ENCODE measurements at places on chromosomes 3 and 15. TPM values are rescaled to one million over a fixed set of nuclear protein-coding genes. Genes with fewer than 3 reads are reported as not detected.

ALDH1L1 gene
- not detected for total RNA-seq

ESYT3 gene
- 0.41 TPM for total RNA-seq

IL17RB gene
- total RNA-seq = 2.3 TPM

RASL12 gene
- total RNA-seq = not detected

FBXO22 gene
- total RNA-seq = 37.4 TPM

SMCO1 gene
- total RNA-seq = not detected

Measured in T-helper 1 cell treated with Interleukin-12 subunit alpha and Interleukin-12 subunit beta and Interleukin-4 antibody, amounts not matched to agents 30 ng/mL and 1 ng/mL, for 36 hours (primary cell).